Activated T-helper 1 cell treated with anti-CD3 and anti-CD28 coated beads, Interleukin-2, amount 50 U/mL, for 16 hours (primary cell): ENCODE measurements at places on chromosomes 4 and X.

DNA sequence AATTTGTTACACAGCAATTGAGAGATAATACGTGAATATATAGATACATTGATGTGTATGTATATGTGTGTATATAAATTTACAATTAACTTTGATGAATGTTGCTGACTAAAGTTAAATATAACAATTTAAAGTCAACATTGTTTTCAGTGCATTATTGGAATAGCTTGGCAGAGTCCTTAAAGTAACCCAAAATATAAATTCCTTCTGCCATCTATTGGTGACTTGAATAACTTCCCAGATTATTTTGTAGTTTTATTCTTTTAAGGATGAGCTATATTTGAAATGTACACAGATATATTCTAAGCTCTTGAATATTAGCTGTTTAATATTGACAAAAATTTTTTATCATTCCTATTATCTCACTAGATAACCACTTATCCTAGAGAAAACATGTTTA is 298.2 kb upstream of the FSTL5 start:
- DNase-seq = no peak

GRCh38 chr4:13240066-13240465 is 244.1 kb downstream of the RAB28 start:
- no peak for DNase-seq

GRCh38 chrX:20461002-20461401 is 194.3 kb upstream of the RPS6KA3 start:
- no peak for DNase-seq

DNA sequence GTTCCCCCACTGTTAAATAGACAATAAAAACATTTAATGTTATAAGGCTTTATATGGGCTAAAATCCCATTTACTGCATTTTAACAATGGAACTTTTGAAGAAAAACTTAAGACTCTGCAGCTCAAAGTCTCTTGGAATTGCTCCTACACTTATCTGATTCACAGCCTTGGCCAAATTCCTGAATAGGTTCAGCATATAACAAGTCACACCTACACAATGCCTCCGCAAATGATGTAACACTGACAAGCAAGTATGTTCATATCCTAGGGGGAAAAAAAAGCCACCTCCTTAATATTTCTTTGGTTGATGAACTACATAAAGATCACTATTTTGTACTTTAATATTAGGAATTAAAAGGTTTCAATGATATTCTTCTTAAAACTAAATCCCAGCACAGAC is 34.5 kb downstream of the RPS6KA6 start:
- DNase-seq = no peak

DNA sequence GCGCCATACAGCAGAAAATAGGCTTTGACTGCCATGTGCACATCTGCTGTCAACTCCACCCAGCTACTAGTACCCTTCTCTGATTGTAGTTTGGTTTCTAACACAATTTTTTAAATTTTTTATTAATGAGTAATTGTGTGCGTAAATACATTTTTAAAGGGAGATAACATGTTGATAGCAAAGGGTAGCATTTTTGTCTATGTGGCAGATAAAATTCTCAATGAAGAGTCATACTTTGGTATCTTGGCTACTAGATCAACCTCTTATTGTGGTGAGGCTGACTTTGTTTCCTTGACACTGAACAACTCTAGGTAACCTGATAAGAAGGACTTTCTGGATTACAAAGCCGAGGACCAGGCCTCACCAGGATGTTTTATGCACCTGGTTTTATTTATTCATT is 9.5 kb downstream of the ADH4 start:
- no peak for DNase-seq

GRCh38 chr4:129046055-129046959 is 47.0 kb downstream of the SCLT1 start:
- DNase-seq = no peak
